ENCODE measurements at places on chromosomes 5 and 9.
A peak's percentile ranks its signal among the peaks of the same experiment; 100 is the strongest.

DNA sequence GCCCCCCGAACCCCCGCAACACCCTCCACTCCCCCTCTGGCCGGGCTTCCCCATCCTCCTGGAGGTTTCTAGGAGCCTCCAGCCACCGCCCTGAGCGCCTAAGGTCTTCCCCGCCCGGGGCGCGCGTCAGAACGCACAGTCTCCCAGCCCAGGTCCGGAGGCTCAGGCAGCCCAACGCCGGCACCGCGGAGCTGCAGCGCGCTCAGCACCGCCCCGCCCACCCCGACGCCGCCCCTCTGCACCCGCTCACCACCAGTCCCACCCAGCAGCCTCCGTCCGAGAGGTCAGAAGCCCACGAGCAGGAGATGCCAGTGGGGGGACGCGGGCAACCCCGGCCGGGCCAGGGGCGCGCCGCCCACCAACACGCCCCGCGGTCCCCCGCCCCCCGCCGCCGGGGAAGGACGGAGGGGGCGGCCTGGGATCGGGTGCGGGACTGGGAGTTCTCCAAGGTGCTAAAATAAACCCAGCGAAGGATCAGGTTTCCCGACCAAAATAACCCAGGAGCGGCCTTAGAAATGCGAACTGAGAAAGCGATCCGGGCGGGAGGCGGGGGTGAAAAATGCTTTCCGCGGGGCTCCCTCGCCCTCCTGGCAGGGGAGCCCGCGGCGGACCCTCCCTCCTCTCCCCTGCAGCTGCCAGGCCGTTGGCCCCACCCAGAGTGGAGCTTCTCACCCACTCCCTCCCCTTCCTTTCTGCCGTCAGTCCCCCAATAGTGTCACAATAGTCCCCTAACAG lies 6.5 kb upstream of the FAM78A start:
- DNase-seq = peak; percentile 36

- DNase-seq = peak; percentile 23
These were observed 41.4 kb downstream of the DAB2IP start for GRCh38 chr9:121692606-121693387.

GRCh38 chr9:91418215-91418610 lies 5.4 kb downstream of the NFIL3 start:
- no peak for DNase-seq

GRCh38 chr9:130583271-130583670 lies 3.9 kb downstream of the FUBP3 start:
- no peak for DNase-seq

GRCh38 chr9:30771760-30772159 lies 1612.7 kb upstream of the ACO1 start:
- no peak for DNase-seq

- no peak for DNase-seq
These were observed 29.2 kb downstream of the PTPN3 start for GRCh38 chr9:109468927-109469326.

DNA sequence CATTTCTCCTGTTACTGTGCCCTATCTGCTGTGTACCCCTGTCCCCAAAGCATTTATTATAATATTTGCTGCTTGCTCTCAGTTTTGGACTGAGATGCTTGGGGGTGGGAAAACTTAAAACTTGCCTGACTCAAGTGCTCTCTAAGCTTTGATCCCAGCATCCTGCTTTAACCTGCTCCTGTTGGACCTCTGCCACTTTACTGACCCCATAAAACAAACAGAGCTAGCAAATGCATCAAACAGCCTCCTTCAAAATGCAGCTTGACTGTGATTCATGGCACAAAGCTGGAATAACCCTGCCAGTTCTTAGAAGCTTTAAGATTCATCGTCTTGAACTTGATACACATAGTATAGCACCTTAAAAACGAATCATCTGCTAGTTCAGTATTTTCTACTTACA lies 212.5 kb downstream of the DEPDC1B start:
- no peak for DNase-seq

DNA sequence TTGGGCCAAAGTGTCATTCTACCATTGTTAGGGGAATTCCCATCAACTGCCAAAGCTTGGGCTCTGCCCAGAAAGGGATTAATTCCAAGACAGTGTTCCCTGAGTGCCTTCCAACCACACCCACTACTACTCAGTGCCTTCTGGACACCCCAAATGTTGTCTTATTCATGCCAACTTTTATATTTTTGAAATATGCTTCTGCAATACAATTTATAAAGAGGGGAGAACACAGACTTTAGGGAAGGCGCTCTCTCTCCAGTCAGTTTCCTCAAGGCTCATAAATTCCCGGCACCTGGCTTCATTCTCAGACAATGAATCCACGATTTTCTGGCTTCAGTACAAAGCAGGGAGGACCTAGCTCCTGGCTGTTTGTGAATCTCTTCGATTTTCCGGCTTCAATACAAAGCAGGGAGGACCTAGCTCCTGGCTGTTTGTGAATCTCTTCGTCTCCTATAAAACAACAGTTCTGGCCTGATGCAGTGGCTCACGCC lies 120.1 kb upstream of the MYO10 start:
- DNase-seq = peak; percentile 25

GRCh38 chr9:131608493-131609037 lies 63.2 kb downstream of the PRRT1B start:
- no peak for DNase-seq

Data from HAP-1 (cell line).